Urothelium cell line (cell line): ENCODE measurements at places on chromosomes 16 and 17.

GRCh38 chr16:5065813-5066212, at the start of gene C16orf89:
TSS of gene C16orf89 (minus strand) at chr16:5065956. CDS start at chr16:5065908, 48 bp downstream.
- DNase-seq: no peak

DNA sequence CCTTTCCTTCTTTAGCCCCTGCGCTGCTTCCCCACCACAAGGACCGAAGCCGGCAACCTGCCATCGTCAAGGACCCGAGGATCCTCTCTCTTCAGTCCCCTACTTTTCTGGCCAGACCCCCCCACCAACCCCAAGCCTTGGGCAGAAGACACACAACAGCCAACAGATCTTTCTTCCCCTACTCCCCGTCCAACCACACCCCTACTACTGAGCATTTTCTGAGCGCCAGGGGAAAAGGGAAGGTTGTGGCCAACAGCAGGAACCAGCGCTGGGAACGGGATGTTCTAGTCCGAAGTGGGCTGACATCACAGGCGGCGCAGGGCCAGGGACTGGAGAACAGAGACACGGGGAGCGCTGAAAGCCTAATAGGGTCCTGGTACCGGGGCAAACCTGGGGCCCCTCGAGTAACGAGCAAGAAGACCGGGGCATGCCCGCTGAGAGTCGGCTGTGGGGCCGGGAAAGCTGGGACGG, 528 bp downstream of the PER1 start:
- DNase-seq: no peak

- no peak for DNase-seq
Observed at GRCh38 chr17:27218719-27219488, 75.0 kb upstream of the WSB1 start.

- DNase-seq: no peak
Observed at GRCh38 chr17:75829747-75830146, 14.5 kb downstream of the UNC13D start.

DNA sequence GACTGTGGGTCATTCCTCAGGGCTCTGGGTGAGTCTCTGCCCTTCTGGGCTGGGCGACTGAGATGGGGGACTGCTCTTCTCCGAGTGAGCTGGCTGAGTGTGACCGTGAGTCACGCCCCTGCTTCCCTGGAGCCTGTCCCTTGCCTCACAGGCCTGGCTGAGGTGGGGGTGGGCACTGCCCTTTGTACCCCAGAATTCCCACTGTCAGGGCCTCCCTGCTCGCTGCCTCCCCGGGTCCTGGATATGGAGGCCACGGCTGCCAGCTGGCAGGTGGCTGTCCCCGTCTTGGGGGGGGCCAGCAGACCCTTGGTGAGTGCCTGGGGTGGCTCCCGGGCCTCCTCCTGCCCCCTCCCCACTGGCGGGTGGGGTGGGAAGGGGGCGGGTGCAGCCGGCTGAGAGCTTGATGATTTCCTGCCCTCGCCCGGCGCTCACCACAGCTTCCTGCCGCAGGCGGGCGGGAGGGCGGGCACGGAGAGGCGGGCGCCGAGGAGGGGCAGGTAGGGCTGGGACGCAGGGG, at the start of gene LAT:
TSS of gene LAT (plus strand) at position 434 of the 517 bp plus-strand sequence. CDS start 366 bp downstream, outside the sequence.
- DNase-seq: peak; percentile 75

- peak; percentile 36 for DNase-seq
Observed at GRCh38 chr17:2172077-2172851, 117.4 kb downstream of the HIC1 start.

- no peak for DNase-seq
Observed at GRCh38 chr16:84677017-84677803, 22.6 kb upstream of the USP10 start.

GRCh38 chr16:85174871-85175723, 62.8 kb upstream of the CIBAR2 start:
- DNase-seq: peak; percentile 17

DNA sequence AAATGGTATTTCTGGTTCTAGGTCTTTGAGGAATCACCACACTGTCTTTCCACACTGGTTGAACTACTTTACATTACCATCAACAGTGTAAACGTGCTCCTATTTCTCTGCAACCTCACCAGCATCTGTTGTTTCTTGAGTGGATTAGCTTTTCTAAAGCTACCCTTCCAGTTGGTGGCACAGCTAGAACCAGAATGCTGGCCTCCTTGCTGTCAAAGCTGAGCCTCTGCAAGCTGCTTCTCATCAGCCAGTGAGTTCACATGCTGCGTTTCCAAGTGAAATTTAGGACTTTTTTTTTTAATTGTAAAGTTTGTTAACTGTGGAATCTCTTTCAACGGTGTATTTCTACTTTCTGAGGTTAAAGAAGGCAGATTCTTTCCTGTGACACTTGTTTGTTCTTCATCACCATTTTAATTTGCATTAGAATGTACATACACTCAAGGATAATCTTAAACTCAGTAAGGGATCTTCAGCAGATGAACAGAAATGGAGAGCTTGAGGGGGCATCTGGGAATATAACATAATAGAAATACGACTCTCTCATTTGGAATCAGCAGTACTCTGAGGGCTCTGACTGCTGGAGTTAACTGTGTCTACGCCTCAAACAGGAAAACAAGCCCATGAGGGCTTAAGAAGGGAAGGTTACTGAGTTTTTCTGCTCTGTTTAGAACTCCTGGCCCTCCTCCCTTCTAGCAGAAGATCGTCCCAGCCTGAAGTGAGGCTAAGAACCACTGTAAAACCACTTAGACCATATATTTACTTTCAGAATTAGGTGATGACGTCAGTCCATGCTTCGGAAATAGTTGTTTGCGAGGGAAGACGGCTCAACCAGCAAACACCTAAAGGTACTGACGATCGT, 148.4 kb upstream of the FAM20A start:
- DNase-seq: no peak

- no peak for DNase-seq
Observed at GRCh38 chr17:39659279-39660010, 5.7 kb upstream of the TCAP start.

- DNase-seq: peak; percentile 48
Observed at GRCh38 chr16:5905935-5906334, 808.3 kb upstream of the EEF2KMT start.

DNA sequence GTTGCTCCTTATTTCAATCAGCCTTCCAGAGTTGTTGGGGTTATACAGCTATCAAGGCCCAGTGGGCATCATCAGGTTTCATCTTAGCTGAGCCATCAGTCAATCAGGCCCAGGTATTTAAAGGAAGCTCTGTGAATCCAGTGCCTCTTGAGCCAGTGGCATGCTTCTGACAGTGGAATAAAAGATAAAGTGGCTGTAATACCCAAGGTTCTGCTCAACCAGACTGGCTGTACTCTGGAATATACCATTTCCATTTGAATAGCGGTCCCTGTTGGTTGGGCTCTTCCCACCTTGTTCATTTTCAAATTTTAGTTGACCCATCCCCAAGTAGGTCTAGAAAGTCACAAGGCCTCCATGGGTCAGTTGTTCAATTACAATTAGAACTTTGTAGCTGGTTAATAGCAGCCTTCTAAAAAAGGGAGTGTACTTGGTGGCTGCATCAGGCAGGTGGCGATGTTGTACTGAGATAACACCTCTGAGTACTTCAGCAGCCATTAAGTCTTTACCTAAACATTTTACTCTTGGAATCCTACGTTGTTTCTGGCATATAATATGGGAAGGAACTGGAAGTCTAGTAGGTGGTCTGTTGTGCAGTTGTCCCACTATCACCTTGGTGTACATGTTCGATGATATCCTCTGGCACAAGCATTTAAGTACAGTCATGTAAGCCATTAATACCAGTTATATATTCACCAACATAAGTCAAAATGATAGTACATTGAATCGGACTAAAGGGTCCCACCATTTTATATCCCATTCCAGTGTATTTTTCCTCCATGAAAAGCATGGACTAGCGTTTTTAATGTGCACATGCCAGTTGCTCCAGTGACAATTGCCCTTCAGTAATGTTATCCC, 294.1 kb downstream of the BCAS3 start:
- peak; percentile 71 for DNase-seq

- DNase-seq: peak; percentile 90
Observed at GRCh38 chr17:76446449-76447231, 6.3 kb downstream of the UBE2O start.

- DNase-seq: peak; percentile 82
Observed at GRCh38 chr17:32936894-32937500, 9.0 kb downstream of the TMEM98 start.

GRCh38 chr16:87457061-87457611, 35.7 kb downstream of the ZCCHC14 start:
- peak; percentile 35 for DNase-seq

GRCh38 chr17:79742951-79743476, 12.3 kb downstream of the ENPP7 start:
- DNase-seq: no peak

- no peak for DNase-seq
Observed at GRCh38 chr17:81723651-81724209, 11.6 kb downstream of the SLC25A10 start.

GRCh38 chr17:76076765-76077583, 2.0 kb upstream of the ZACN start:
- DNase-seq: no peak

- no peak for DNase-seq
Observed at GRCh38 chr16:84477661-84478060, 26.8 kb downstream of the MEAK7 start.

GRCh38 chr16:17213025-17213424, 257.7 kb downstream of the XYLT1 start:
- DNase-seq: no peak

DNA sequence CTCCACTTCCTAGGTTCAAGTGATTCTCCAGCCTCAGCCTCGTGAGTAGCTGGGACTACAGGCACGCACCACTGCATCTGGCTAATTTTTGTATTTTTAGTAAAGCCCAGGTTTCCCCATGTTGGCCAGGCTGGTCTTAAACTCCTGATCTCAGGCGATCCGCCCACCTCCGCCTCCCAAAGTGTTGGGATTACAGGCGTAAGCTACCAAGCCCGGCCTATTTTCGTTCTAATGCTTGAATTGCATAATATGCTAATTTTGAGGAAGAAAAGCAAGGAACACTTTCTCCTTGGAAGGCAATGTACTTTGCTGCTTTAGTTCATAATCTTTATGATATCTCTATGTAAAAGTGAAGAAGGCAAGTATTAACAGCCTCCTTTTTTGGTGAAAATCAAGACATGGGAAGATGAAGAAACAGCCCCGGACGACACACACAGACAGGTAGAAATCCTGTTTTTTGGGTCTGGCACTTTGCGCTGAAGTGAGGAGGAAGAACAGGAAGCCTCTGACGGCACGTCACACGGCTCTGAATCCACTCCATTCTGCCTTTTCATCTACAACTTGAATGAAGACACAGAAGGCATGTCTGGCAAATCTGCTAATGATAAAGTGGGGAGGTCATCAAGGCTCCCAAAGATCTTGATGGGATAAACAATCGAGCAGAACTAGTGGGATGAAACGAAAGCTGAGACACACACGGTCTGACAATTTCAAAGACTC, 24.9 kb downstream of the VPS53 start:
- DNase-seq: no peak
